Pancreas (tissue), 10 donors: ENCODE measurements at places on chromosomes 5 and 9.

- DNase-seq: no peak
These were observed 22.3 kb downstream of the RXRA start for GRCh38 chr9:134348404-134349155.

DNA sequence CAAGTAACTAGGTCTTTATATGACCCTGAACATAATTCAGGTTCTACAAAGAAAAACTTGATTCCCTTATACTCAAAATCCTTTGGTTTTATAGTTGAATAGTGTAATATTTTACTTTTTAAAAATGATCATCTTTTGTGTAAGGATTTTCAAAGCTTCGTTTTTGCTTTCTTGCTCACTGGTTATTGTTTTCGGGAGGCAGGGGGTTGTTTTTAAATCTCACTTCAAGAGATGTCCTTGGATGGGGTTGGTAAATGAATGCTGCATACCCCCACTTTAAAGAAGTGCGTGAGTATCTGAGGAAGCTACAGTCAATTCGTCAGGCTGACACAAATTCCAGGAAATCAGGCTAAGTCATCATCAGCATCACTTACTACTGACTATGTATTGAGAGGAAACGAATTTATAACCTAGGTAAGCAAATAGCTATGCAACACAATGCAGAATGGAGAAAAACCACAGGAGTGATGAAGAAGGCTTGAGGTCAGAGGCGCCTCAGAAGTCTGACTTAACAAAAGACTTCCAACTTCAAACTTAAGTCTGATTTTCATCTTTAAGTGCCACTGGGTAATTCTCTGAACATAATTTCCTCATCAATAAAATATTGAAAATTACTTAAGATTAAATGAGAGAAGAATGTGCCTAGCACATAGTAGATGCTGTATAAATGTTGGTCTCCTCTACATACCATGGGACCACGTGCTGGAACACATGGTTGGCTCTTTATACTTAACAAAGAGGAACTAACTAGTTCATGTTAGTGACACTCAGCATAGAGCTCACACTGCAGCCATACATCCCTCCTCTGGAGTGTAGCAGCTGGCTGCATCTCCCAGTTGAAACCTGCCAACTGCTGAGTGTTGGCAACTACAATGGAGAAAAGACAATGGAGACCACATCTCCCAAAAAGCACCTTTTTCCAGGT lies 106.0 kb upstream of the KIF2A start:
- no peak for DNase-seq

DNA sequence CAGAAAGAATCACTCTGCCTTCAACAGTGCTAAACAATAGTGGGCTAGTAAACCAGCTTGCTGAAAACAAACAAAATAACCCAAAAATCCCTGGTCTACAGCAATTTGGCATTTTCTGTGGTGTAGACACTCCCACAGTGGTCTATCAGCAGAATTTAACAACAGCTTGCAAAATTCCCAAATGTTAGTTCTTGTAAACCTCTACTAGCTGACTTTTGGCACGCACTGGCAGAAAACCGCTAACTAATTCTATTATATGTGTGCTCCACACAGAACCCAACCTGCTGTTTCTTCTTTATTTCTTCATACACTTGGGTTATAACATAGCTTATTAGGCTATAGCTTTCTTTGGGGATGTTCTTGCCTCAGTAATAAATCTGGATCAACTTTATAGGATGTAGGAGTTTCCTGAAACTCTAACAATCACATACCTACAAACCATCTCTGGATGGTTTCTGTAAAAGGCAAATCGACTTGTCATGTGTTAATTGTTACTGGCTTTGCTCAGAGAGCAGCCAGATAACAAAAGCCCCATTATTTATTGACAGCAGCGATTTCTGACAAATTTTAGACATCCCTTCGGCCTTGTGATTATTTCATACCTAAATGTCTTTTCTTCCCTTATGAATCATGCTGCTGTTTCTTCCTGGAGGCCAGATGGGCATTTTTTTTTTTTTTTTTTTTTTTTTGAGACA lies 82.7 kb upstream of the NAA35 start:
- DNase-seq: no peak

- DNase-seq: no peak
These were observed 199.3 kb upstream of the ACTBL2 start for GRCh38 chr5:57681942-57682341.

GRCh38 chr9:94922098-94922607 lies 195.7 kb downstream of the AOPEP start:
- no peak for DNase-seq

- no peak for DNase-seq
These were observed 729 bp upstream of the HAND1 start for GRCh38 chr5:154478752-154479159.

DNA sequence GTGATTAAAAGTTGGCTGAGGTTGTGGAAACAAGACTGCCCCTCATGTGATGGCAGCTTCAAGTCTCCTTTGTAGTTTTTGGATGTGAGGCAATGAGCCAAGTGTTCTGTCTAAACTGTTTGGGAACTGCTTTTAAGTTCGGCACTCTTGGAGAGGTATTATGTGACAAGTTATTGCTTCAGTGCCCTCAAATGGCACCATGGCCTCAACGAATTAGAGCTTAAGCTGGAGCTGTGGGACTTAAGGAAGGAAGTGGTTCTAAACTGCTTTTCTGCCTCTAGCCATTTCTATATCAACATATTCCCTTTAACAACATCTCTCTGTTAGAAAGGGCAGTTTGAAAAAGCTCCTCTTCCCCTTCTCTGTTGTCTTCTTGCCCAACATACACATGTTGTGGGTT lies 227.7 kb downstream of the RFK start:
- no peak for DNase-seq

DNA sequence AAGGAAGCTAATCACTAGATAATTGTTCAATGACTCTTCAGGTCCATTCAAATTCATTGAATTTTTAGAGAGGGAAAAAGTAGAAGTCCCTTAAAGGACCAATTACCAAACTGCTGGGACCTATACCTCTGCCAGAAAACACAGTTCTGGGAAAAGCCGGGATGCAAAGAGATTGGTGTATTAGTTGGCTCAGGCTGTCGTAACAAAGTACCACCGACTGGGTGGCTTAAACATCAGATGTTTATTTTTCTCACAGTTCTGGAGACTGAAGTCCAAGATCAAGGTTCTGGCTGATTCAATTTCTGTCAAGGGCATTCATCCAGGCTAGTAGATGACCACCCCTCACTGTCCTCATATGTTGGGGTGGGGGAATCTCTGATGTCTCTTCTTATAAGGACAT lies 177.1 kb upstream of the FSTL4 start:
- DNase-seq: no peak

DNA sequence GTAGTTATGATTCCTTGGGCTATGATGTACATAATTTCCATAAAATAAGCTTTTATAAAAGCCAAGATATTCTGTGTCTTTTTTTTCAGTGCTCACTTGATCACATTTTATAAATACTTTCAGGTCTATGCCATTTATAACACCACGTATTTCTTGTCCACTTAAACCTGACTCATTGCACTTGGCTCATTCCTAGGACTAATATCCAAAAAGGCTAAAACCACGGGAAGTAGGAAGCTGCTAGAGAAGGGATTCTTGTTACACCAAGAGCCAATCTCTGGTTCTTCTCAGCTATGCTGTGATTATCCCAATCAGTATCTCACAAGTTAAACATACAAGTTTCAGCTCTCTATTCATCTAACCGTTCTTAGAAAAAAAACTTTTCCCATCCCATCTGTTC lies 80.4 kb upstream of the CDH6 start:
- DNase-seq: no peak

- DNase-seq: peak; percentile 39
These were observed 1.2 kb downstream of the CDC14B start for GRCh38 chr9:96618209-96619123.

DNA sequence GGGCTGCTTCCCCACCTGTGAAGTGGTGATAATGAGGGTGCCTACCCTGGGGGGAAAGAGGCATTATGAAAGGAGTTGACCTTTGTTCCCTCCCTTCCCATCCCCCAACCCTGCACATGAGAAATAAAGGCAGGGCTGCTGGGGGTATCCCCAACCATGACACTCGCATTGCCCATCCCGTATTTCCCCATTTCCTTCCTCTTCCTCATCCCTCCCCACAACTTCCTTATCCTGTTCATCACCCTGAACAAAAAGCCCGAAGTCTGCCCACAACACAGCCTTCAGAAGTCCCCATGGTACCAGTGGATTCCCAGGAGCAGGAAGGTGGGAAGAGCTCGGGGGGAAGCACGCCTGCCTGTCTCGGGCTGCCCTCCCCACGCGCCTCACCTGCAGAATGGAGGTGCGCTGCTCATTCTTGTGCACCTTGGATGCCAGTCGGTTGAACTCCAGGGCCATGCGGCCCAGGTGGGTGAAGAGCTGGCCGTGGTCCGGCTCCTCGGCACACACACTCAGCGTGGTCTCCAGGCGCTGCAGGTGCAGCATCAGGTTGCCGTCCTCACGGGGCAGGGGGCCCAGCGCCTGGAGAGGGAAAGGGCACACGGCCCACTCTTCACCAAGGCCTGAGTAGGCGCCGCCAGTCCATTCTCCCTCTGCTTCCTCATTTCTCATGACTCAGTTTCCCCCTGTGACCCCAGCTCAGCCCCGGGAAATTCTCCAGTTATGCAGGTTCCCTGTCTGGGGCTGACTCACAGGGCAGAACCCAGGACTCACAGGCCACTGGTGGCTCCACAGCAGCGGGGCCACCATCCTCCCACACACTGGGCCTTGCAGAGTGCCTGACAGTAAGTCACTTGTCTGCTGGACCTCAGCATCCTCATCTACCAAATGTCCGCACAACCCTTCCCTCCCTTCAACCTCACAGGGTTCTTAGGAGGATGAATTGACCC lies 24.2 kb downstream of the TNIP1 start:
- no peak for DNase-seq

GRCh38 chr5:157548513-157549282 lies 26.9 kb downstream of the ADAM19 start:
- DNase-seq: no peak

DNA sequence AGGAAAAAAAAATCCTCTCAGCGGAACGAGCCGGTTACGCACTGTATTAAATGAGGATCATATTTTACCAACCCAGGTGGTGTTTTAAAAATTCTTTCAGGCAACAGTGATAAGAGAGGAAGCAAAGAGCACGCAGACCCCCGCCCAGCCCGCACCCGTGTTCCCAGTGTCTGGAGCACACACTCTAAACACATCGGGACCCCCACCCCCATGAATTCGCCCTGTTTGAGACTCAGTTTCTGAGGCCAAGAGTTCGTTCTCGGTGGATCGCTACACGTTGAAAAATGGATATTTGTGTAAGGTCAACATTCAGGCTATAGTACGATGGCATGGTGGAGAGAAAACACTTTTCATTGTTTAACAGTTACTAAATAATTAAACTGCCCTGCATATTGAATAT lies 196.3 kb downstream of the MEF2C start:
- DNase-seq: no peak

DNA sequence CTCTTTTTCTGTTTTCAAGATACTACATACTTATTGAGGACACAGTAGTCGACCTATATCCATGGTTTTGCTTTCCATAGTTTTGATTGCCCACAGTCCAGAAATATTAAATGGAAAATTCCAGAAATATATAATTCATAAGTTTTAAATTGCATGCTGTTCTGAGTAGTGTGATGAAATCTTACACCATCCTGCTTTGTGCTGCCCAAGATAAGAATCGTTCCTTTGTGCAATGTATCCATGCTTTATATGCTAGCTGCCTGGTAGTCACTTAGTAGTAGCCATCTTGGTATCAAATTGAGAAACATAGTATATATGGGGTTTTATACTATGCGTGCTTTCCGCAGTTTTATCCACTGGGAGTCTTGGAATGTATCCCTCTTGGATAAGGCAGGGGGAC lies 59.0 kb downstream of the CWC27 start:
- no peak for DNase-seq

DNA sequence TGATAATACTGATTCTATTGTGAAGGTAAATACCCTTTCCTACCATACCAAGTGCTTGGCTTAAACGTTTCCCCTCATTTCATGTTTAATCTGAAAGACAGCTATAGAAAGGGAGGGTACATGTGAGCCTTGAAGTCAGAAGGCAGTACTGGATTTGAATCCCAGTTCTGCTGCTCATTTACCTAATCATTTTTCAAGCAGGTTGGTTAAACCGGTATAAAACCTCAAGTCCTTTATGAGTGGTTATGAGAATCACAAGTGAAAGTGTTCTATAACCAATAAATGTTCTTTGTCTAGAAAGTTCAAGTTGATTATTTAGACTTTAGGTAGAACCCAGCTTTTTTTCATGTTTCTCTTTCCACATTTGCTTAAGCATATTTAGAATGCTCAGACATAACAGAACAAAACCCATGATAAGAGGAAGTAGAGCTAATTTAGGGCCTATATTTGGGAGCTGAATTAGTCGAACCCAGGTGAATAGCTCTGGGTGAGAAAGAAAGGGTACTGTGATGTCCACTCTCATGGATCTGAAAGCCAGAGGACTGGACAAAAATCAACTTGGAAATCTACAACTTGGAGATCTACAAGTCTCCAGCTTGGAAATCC lies 29.7 kb upstream of the F2RL2 start:
- no peak for DNase-seq

GRCh38 chr9:6969805-6970204 lies 212.0 kb downstream of the KDM4C start:
- DNase-seq: no peak

DNA sequence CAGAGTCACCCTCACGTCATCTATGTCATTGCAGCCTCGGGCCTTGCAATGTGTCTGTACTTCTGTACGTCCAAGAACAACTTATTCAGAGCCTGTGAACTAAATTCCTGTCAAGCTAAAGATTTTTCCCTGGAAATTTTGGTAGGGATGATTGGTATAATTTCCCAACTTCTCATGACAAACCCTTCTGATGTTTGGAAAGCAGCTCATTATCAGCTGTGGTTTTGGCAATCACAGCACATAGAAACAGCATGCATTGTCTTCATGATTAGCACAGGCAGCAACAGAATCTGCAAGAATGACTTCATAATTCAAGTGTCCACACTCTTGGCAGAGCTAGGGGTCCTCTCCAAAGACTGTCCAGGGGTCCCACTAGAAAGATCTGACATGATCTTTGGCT lies 49.5 kb downstream of the APBA1 start:
- DNase-seq: no peak

GRCh38 chr5:76277736-76278135 lies 125.3 kb upstream of the IQGAP2 start:
- DNase-seq: no peak

- no peak for DNase-seq
These were observed 287.3 kb downstream of the ADGRV1 start for GRCh38 chr5:90845723-90846554.

DNA sequence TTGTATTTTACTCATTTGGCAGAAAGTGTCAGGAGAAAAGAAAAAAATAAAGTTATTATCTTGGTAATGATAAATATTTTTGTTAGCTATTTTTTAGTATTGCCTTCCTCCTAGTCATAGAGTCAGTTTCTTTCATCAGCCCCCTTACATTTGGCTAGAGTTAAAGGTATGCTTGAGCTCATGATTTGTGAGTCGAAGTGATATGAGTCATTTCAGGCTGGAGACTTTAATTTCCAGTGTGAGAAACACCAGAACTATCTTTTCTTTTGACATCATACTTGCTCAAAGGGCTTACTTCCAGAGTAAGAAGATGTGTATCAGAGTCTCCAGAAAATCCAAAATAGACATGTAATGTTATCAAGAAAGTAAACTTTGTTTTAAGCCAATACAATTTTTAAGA lies 746.7 kb upstream of the TYRP1 start:
- no peak for DNase-seq
